Stimulated activated CD4-positive, alpha-beta T cell treated with anti-CD3 and anti-CD28 coated beads, TNF-alpha, amount 100 ng/mL, for 4 hours (primary cell): ENCODE measurements at places on chromosomes 12 and 14.

DNA sequence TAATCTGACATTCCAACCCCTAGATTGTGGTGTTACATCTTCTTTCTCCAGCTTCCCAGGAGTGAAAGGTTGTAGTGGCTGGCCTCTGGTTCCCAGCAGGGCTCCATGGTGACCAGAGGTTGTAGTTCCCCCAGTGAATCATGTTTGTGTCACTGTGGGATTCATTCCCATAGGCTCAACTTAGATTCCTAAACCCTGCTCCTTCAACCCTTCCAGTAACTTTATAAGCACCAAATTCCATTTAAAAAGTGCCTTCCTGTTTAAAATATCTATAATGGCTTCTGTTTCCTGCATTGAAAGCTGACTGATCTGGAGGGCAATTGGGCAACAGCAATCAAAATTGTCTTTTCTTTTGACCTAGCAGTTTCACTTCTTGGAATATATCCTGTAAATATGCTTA is 40.5 kb upstream of the TBC1D15 start:
- DNase-seq = no peak

DNA sequence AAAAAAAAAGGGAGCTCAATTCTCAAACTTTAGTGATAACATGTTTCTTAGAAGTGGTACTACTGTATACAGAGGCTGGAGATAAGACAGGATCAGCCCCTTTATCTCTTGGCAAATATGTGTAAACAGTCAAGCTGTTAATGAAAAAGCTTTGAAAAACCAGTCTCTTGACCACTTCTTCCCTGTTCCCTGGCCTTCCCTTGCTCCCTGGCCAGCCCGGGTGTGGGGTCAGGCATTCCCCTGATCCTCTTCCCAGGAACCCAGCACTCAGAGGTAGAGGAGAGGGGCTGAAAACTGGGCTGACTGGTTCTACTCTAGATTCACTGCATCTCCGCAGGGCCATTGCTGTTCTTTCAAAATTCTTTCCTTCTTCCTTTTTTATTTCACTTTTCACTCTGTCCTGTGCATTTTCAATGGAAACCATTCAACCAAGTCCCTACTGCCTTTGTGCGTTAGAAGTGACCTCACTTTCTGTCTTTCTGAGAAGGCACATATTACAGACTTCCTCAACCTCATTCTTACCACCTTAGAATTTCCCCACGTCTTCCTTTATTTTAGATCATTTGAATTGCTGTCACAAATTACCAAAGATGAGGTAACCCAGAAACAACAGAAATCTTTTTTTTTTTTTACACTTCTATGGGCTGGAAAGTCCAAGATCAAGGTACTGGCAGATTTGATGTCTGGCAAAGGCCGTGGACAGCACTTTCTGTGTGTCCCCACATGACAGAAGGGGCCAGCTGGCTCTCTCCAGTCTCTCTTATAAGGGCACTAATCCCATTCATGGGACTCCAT is 5.7 kb downstream of the GNG2 start:
- DNase-seq = no peak

DNA sequence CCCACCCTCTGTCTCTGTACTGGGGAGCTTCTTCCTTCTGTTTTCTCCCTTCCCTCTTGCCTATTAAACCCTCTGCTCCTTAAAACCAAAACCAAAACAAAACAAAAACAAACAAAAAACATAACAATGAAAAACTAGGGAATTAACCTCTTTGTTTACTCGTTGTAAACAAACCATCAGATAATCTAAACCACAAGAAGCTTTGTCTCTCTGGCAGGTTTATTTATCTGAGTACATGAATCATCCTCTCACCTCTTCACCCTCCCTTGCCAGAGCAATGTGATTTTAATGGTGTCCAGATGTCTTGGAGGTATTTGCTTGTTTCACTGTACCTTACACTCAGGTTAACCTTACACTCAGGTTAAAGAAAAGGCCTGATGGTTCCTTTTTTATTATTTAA is 66.1 kb downstream of the DYRK2 start:
- no peak for DNase-seq

DNA sequence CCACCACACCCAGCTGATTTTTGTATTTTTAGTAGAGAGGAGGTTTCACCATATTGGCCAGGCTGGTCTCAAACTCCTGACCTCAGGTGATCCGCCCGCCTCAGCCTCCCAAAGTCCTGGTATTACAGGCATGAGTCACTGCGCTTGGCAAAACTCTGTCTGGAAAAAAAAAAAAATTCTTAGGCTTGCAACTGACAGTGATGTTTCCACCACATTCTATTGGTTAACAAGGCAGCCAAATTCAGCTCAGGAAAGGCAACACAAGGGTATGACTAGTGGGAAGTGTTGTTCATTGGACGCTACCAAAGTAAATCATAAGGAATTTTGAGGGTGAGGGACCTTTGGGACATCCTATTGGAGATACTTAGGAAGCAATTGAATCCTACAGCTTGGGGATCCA is 2.9 kb upstream of the SBNO1 start:
- DNase-seq = no peak

GRCh38 chr14:100769035-100769939 is 42.6 kb downstream of the DLK1 start:
- DNase-seq = no peak

GRCh38 chr12:66860752-66861750 is 182.2 kb upstream of the GRIP1 start:
- peak; percentile 21 for DNase-seq

GRCh38 chr12:5230156-5230555 is 186.5 kb downstream of the KCNA5 start:
- no peak for DNase-seq
